ENCODE measurements at places on chromosomes 2 and 18. TPM values are rescaled to one million over a fixed set of nuclear protein-coding genes. Genes with fewer than 3 reads are reported as not detected.

Gene ZNF385B
- 217 TPM for total RNA-seq

Gene WDR75
- total RNA-seq = 55.7 TPM

Gene ERLEC1
- total RNA-seq = 26.4 TPM

Gene PDK1
- 42.4 TPM for total RNA-seq

Gene GCG
- total RNA-seq = not detected

Gene NOTO
- total RNA-seq = not detected

Gene APLF
- total RNA-seq = 6.8 TPM

Gene TMEM247
- not detected for total RNA-seq

Gene ZNF396
- total RNA-seq = 1.1 TPM

DNA sequence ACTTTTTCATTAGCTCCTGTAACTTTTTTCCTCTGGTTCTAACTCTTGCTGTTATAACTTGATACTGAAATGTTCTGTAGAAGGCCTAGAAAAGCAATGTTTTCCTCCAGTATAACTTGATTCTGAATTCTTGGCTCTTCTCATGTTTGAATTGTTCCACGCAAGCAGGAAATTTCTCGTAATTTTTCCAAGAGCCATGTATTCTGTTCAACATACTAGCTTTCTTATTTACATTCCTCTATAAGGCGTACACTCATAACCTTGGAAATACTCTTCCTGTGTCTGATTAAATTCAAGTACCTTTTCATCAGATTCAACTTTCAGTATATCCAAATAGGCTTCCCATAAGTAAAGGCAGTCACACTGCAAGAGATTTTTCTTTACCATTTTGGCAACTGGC lies 109.1 kb downstream of the SMAD2 start:
- DNase-seq = no peak

DNA sequence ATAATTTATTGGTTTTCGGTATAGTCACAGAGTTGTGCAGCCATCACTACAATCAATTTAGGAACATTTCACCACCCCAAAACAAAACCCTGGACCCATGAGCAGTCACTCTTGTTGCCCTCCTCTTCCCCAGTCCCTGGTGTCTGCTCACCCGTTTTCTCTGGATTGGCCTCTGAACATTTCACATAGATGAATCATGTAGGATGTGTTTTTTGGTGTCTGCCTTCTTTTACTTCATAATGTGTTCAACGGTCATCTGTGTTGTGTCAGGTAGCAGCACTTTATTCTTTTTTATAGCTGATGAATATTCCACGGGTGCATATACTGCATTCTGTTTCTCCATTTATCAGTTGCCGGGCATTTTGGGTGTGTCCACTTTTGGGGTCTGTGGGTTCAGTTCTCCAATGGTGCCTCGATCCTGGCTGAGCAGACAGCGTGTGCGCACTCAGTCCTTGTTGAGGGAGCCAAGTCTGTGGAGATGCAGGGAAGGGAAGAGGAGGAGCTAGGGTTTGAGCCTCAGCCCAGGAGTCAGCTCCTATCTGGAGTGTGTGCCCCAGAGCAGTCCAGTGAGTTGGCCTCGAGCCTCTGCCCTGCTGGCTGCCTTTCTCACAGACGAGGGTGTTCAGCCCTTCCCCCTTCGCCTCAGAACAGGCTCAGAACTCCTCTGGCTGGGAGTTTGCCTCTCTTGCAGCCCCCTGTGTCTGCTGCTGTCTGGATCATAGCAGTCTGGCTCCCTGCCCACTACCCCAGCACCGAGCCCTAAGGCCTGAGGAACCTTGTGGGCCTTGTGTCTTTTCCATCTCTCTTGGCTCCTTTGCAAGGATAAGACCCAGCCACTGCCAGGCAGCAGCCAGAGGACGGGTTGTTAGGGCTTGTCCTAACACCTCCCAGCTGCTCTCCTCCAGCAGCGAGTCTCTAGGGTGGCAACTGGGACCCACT lies 18.0 kb downstream of the C2orf74 start:
- DNase-seq = no peak

DNA sequence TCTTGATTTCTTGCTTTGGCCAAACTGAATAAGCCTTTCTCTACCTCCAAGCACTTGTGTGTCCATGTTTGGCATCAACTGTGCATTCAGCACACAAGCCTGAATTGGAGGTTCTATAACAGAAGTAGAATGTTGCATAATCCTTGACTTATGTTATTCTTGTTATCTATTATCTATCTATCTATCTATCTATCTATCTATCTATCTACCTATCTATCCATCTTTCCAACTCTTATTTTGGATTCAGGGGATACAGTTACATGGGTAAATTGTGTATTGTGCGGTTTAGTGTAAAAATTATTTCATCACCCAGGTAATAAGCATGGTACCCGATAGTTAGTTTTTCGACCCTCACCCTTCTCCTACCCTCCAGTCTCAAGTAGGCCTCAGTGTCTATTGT lies 319.6 kb downstream of the PTH2R start:
- no peak for DNase-seq

GRCh38 chr2:85673716-85674375 lies 5.8 kb upstream of the SFTPB start:
- DNase-seq = no peak

DNA sequence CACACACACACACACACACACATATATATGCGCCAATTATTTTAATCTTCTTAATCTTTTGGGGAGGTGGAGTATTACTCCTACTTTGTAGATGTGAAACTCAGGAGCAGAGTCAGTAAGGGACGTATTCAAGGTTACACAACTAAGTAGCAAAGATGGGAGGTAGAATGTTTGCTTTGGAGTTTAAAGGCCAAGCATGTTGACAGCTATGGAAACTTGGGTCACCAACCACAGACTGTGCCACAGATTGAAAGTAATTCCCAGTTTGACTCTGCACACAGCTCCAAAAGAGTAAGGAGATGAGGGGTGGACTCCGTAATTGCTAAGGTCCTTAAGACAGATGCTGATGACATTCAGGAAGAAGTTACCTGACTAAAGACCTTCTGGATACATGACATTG lies 124.8 kb upstream of the ITGB6 start:
- DNase-seq = no peak

DNA sequence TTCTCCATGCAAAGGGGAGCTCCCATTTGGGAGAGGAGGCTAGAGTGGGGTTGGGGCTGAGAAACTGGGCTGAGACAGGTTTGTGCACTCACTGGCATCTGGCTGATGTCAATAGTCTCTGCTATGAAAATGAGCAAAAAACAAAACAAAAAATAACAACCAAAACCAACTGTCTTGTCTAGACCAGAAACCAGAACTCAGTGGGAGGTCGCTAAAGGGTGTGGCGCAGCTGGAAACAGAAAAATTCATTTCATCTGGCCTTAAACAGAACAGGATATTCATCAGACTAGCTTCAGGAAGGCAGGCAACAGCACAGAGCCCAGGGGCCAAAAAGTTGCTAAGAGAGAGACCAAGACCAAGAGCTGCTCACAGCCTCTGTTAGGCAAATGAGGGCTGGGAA lies 126.1 kb downstream of the THNSL2 start:
- DNase-seq = no peak

- no peak for DNase-seq
These were observed 254.0 kb downstream of the CALCRL start for GRCh38 chr2:187194049-187194448.

DNA sequence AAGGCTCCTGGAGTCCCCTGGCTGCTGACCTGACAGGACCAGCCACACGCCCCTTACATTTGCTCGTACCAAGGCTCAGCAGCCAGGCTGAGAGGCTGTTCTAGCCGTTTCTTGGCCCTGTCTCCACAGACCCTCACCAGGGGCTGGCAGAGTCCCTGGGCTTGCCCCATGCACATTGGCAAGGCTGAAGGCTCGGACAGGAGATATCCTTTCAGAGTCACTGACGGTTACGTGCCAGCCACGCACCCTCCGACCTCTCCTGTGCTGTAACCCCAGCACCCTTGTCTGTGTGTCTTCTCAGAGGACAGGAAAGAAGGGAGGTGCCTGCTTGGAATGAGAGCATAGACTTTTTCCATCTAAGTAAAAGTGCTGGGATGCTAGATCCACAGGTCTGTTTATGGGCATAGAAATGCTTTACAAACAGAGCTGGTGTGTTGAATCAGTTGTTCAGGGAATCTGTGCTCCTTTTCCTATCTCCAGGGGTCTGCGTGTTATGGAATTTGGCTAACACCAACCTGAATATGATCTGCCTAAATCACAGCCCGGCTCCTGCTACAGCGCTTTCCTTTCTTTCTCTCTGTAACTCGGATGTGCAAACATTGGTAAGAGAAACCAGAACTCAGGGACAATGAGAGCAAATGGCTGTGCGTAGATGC lies 41.0 kb downstream of the COPS8 start:
- no peak for DNase-seq

- DNase-seq = no peak
These were observed 619.3 kb downstream of the MBD2 start for GRCh38 chr18:53605198-53605597.

DNA sequence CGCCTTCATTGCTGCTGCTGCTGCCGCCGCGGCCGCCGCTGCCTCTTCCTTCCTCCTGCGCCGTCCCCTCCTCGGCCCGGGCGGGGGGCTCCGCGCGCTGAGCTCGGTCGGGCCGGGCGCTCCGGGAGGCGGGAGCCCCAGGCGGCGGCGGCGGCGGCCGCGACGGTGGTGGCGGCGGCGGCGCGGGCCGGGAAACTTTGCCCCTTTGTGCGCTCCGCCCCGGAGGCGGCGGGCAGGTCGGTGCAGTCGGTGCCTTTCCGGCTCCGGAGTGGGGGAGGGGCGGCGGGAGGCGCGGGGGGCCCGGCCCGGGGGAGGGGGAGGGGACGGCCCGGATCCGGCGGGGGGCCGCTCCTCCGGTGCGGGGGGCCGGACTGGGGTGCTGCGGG lies 205 bp downstream of the TET3 start:
- no peak for DNase-seq

DNA sequence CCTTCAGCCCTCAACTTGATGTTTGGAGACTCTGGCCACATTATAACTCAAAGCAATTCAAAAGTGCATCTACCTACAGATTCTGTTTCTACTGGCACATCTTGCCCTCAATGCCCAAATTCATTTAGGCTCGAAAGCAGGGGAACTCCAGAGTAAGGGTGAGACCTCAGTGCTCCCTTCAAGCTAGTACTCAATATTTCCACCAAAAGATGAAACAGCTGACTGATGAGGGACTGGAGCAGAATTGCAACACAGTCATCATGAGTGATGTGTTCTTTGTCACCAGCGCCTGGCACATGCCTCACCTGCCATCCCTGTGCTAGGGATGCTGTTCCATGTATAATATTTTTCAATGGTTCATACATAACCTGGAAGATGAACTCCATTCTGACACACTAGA lies 247.3 kb downstream of the DSEL start:
- DNase-seq = no peak

- DNase-seq = no peak
These were observed 195.7 kb upstream of the GALNT5 start for GRCh38 chr2:157061799-157062198.

DNA sequence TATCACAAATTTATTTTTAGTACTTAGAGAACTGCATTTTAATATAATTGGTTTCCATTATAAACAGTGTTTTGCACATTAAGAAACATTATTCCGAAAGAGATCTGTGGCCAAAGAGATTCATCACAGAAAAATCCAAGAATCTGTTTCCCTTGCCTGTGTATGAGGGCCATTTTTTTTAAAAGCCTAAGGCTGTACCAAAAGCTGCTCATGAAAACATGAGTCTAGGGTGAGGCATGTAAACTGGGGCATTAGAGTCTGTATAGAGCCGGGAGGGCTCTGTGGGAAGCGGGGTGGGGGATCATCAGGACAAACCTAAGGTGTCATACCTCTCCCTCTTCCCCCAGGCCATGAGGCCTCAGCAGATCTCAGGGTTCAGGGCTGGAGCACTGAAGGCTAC lies 223.8 kb downstream of the FBXO15 start:
- DNase-seq = no peak

Measured in OCI-LY7 (cell line).